HuH-7.5 (cell line): ENCODE measurements at places on chromosomes 2 and 18.

GRCh38 chr2:9897846-9898245 is 53.6 kb upstream of the GRHL1 start:
- no peak for DNase-seq

- no peak for DNase-seq
Observed at GRCh38 chr18:35549564-35549963, 32.0 kb upstream of the GALNT1 start.

DNA sequence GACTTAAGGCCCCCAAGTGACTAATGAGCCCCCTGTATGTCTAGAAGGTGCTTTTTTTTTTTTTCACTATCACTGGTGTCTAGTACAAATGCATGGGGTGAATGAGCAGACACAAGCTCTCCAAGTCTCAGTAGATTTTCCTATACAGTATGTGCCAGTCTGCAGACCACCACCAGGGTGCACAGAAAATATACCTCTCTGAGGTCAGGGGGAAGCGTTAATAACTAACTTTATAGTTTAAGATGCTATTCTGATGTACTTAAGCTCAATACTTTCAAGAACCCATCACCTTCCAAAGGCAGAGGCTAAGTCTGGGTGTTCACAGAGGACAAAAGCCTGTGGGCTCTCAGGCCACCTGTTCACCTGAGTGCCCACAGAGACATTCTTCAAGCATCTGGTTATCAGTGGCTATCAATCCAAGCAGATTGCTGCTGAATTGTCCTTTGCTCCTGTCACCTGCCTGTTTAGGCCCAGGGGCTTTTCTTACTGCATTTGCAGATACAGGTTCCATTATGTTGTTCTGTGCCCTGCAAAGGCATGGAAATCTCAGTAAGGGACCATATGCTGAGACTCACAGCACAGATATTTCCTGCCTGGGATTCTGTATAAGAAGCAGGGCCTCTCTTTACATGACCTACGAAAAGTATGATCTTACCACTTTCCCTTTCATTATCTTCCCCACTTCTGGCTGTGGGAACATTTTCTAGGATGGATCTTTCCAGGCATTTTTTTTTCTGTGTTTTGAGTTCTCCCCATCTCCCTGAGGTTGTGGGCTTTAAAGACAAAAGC is 534.6 kb downstream of the TNS1 start:
- DNase-seq = no peak

- DNase-seq = no peak
Observed at GRCh38 chr2:239919774-239920692, 105.1 kb downstream of the NDUFA10 start.

- no peak for DNase-seq
Observed at GRCh38 chr2:232022718-232023117, 61.2 kb downstream of the DIS3L2 start.

- DNase-seq = no peak
Observed at GRCh38 chr2:41420872-41421271, 626.9 kb upstream of the PKDCC start.

DNA sequence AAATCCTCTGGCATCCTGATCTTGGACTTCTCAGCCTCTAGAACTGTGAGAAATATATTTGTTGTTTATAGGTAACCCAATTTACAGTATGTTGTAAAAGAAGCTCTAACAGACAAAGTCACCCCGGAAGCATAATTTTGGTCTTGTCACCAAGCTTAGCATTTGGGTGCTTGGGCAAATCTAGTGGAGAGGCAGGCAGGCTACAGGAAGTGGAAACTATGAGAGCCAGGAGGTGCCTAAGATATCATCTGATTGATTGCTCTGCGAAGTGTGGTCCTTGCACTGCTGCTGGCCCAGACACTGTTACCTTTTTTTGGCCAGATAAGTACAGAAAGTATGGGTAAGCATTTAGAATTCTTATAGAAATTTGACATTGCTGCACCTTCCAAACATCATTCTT is 102.9 kb downstream of the CDC42EP3 start:
- no peak for DNase-seq

DNA sequence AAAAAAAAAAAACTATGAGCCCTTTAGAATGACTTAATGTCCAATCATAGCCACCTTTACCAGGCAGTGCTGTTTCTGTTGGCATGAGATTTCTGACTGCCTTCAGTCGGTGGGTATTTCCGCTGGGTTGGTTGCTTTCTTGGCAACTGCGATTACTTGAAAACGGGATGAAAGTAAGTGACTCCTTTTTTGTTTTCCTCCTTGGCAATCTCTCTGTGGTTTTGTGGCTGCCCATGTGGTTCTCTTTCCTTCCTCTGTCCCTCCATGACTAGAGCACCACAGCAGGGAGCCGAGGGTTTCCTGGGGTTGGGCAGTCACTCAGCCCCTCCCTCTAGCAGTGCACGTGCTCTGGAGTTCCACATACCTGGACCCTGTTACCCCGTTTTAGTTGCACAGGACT is 112.1 kb downstream of the KLHL29 start:
- DNase-seq = no peak

DNA sequence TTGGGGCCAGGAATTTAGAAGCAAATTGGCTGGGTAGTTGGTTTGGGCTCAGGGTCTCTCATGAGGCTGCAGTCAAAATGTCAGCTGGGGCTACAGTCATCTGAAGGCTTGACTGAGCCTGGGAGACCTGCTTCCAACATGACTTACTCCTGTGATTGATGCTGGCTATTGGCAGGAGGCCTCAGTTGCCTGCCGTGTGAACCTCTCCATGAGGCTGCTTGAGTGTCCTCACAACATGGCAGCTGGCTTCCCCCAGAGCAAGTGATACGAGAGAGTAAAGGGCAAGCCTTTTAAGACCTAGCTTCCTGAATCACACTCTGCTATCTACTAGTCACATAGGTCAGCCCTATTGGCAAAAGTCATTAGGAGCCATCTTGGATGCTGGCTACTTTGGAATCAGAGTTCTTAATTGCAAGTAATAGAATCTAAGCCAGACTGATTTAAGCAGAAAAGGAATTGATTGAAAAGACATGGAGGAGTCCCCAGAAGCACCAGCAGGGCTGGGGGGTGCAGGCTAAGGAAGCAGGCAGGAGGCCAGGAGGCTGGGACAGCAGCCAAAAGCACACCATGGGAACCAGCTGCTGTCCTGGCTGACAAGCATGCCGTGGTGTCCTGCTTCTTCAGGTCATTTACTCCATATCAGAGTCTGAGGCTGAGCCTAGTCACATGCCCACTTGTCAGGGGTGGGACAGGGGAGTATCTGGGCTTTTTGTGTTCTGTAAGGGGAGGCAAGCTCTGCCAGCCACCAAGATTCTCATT is 7.8 kb upstream of the GIGYF2 start:
- DNase-seq = no peak

GRCh38 chr18:13871701-13872100 is 43.6 kb downstream of the MC2R start:
- DNase-seq = no peak

DNA sequence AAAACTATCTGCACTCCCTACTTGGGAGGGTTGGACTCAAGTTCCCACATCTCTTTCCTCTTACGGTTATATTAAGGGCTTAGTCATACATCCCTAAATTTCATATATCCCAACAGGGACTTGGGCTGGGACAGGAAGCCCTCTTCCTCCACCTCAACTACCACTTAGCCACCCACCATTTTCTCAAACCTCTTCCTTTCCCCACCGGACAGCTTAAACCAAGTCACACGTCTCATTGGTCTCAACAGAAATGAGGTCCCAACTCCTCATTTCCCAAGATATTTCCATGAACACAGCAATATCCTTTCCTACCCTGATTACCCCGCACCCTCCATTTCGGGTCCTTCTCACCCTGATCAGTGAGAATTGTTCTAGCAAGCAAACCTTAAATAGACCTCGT is 736 bp downstream of the ZSCAN30 start:
- no peak for DNase-seq

- no peak for DNase-seq
Observed at GRCh38 chr2:188963741-188964140, 10.4 kb upstream of the COL3A1 start.

- no peak for DNase-seq
Observed at GRCh38 chr2:207130958-207131521, 34.7 kb downstream of the KLF7 start.
